ENCODE measurements at places on chromosomes 3 and 15. TPM values are rescaled to one million over a fixed set of nuclear protein-coding genes. Genes with fewer than 3 reads are reported as not detected.
A peak's percentile ranks its signal among the peaks of the same experiment; 100 is the strongest.

- DNase-seq = no peak
Observed at GRCh38 chr15:92025706-92026270, 172.3 kb downstream of the SLCO3A1 start.

DNA sequence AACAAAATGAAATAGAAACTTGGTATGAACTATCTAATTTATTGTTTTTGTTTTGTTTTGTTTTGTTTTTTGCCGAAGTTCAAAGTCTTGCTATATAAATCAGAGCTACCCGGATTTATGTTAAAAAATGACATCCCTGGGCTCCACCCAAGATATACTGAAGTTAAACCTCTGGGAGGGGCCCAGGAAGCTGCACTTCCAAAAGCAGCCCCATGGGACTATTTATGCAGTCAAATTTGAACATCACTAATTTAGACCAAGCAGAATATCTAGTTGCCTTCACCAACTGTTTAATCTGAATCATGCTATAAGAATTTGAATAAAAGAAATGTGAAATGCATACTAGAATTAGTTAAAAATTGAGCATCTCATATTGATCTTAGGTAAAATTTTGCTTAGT lies 32.2 kb downstream of the PEX5L start:
- no peak for DNase-seq

- no peak for DNase-seq
Observed at GRCh38 chr3:113594066-113594465, 61.7 kb downstream of the SIDT1 start.

The SELENOS gene
- 49.1 TPM for total RNA-seq

- DNase-seq = no peak
Observed at GRCh38 chr15:87753539-87753938, 503.0 kb downstream of the NTRK3 start.

DNA sequence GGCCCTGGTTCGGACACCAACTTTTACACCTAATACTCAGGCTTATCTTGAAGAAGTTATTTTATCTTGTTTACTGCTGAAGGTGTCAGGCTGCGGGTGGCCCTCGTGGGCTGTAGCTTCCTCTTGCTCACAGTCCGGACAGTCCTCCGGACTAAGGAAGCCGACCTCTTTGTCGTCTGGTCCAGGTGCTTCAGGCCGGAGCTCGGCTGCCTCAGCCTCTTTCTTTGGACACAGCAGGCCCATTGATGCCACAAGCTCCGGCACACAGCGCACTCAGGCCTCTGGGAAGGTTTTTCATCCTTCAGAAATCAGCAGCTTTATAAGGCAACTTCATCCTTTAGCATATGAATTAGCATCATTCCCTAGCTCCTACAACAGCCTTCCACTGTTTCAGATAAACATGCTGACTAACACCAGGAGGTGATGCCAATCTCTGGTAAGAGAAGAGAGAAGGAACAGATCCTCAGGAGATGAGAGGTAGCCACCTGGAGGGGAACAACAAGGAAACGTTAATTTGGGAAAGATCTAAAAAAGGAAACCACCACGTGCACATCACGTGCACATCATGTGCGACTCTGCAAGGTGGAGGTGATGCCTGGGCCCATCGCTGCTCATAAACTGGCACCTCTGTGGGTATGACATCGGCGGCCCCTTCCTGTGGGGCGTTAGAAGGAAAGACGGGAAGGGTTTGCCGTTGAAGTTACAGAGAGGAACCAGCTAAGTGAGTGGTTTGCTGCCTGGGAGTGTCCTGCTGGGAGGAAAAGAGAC lies 4.4 kb upstream of the CHAC1 start:
- DNase-seq = no peak

The ESYT3 gene
- 0.94 TPM for total RNA-seq

DNA sequence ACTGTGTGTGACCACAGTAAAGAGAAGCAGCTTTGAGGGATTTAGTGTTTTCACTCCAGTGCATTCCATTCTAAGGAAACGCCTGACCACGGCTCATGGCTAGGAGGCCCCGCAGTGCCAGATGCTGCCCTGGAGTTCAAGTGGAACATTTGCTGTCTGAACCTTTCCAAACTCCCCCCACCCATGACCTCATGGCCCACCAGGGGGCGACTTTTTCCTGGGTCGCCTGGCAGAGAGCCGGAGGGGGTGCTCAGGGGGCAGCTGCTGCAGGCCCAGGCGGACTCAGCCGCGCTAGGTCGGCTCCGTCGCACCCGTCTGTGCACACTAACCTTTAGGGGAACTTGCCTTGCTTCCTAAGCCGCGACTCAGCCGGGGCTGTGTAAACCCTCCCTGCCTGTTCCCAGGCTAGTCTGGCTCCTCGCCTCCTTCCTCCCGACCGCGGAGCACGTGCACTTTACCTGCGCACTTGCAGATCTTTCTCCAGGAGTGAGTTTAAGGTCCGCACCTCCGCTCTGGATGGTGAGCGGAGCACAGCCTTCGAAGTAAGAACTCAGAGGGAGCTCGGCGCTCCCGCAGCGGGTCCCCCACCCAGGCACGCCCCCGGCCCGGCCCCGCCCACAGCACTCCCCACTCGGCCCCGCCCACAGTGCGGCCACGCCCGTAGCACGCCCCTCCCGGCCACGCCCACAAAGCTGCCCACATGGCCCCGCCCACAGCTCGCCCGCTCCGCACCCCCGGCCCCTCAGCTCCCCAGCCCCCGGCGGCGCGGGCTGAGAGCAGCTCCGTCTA lies at the start of gene OCA2:
Gene OCA2 (minus strand): TSS at position 550 of the 789 bp plus-strand sequence. CDS start 17,441 bp downstream, outside the sequence.
- DNase-seq = peak; percentile 57

GRCh38 chr3:191889106-191889505 lies 428.1 kb downstream of the PYDC2 start:
- DNase-seq = no peak

DNA sequence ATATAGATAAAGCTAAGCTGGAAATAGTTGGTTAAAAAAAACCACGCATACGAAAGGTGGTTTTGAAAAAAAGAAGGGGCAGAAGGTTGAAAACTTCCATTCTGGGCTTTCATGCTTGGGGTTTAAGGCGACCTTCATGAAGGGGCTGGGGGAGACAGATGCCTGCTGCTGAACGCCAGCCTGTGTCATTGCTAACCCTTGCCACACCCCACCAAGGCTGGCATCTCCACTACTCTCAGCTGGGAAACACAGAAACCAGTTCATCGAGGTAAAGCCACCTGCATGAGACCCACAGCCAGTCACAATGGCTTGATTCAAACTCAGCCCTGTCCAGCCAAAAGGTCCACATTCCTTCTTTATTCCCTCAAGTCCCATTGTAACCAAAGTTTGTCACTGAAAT lies 78.7 kb downstream of the ADAMTS17 start:
- no peak for DNase-seq

- no peak for DNase-seq
Observed at GRCh38 chr3:170670504-170670903, 84.6 kb upstream of the SLC7A14 start.

GRCh38 chr3:150329408-150329807 lies 78.7 kb upstream of the TSC22D2 start:
- DNase-seq = no peak

DNA sequence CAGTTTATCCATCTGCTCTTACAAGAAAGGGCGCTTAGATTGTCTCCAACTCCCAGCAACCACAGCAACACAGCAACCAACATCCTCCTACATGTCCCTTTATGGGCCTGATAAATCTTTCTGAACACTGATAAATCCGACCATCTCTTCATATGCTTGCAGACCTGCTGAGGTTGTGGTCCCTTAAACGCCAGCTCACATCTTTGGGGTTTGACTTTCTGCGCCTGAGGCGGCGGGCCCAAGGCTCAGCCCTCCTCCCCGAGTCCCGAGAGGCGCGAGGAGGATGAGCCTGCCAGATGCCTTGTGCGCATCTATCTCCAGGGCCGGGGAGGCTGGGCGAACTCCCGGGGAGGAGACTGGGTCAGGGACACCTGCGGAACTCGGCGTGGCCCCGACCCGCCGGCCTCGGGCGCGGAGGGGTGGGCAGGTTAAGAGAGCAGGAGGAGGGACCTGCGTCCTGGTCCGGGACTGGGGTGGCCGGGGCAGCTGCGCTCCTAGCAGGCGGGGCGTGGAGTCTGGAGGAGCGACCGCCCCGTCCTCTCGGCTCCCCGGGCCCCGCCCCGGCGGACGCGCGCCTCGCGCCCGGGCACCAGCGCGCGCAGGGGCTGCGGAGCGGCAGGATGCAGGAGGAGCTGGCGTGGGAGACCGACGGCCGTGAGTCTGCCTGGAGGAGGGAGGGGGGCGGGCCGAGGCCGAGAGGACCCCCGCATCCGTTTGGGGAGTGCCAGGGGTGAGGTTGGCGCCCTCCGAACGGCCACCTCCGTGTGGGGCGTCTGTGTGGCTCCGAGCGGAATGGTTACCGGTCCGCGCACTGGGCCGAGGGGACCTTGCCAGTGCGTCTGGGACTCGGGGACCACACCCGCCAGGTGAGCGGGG lies at the start of gene ANKDD1A:
Gene ANKDD1A (plus strand): TSS at position 592 of the 876 bp plus-strand sequence. CDS start 29 bp downstream, at position 621.
- DNase-seq = peak; percentile 75

The ATP13A5 gene
- not detected for total RNA-seq

The ISY1 gene
- 34.4 TPM for total RNA-seq

The CYP19A1 gene
- 0.34 TPM for total RNA-seq

GRCh38 chr3:7764115-7764514 lies 737.5 kb upstream of the LMCD1 start:
- no peak for DNase-seq

DNA sequence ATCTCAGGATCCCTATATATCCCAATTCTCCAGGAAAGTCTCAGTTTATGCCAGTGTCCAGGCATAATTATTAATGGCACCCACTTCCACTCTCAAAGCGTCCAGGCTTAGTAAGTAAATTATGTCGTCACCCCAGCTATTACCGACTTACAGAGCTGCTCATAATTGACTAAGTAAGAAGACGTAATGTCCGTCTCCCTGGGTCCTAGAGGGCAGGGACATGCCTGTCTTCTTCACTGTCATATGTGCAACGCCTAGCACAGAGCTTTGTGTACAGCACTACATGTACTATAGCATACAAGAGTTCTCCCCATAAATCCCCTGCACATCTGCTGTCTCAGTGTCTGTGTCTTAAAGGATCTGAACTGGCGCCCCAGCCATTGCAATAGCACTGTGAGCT lies 23.9 kb upstream of the HRH1 start:
- no peak for DNase-seq

- peak; percentile 82 for DNase-seq
Observed at GRCh38 chr3:57596495-57597126, 533 bp downstream of the ARF4 start.

The ARMC8 gene
- total RNA-seq = 83.2 TPM

The ZDHHC19 gene
- not detected for total RNA-seq

GRCh38 chr3:49623071-49623470 lies 51.1 kb upstream of the APEH start:
- no peak for DNase-seq

- DNase-seq = no peak
Observed at GRCh38 chr3:161821591-161821990, 325.0 kb downstream of the OTOL1 start.

The CCR9 gene
- total RNA-seq = not detected

DNA sequence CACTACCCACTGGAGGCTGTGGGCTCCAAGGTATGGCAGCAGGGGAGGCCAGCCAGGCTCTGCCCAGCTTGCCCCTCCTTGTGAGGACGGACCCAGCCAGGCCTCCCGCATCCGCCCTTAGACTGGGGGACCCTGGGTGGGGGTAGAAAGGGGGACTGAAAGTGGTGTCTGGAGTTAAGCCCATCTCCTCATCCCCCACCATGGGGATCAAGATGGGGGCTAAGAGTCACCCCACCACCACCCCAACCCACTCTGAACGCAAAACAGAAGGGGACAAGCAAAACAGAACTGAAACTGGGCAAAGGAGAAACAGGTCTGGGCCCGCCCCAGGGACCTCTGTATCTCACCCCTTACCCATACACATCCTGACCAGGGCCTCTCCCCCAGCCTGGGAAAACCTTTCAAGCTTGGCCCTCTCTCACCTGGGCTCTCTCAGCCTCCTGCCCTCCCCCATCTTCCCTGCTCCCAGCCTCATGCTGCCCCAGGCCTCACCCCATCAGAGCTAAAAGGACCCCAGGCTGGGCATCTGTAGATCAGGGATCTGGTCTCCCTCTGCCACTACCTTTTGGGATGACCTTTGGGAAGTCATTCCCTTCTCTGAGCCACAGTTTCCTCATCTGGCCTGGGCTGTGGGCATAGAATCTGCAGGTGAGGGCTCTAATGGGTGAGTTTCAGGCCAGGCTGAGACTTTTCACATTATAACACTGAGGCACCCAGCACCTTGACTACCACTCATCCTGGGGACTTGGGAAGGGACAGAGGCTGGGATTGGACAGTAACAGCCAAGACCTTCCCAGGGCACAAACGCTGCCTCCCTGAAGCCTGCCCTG lies 30.0 kb upstream of the CYP11A1 start:
- DNase-seq = no peak

The GALNT15 gene
- 15.5 TPM for total RNA-seq

- DNase-seq = no peak
Observed at GRCh38 chr3:186605078-186605477, 7.8 kb upstream of the AHSG start.

DNA sequence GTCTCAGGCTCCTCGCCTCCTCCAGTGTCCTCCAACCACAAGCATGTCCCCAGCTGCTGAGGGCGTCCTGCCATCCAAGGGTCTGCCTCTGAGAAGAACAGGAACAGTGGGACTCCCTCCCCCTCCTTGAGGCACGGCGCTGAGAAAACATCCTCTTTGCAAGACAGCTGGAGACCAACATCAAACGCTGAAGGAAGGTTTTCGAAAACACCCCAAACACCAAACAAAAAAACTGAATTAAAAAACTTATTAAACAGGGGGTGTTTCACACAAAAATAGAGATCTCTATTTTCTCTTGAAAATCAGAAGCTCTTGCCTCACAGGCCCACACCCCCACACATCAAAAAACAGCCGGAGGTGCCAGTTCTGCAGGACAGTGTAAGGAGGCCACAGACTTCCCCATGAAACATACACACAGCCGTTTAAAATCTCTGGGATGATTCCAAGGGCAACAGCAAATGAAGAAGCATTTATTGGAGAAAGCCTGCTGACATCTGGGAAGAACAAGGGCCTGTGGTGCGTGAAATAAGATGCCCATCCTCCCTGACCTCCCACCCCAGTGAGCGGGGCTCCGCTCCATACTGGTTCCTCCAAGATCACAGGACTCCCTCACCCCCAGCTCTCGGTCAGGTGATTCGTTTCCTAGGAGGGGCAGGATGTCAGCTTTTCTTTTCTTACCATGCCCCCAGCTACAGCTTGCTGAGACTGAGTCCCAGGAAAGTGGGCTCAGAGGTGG lies 71.3 kb downstream of the NUP210 start:
- no peak for DNase-seq

Measured in ureter (tissue), 1 donor.